Stimulated activated CD4-positive, alpha-beta T cell treated with anti-CD3 and anti-CD28 coated beads, TNF-alpha, amount 100 ng/mL, for 4 hours (primary cell): ENCODE measurements at places on chromosomes 2 and 18.

DNA sequence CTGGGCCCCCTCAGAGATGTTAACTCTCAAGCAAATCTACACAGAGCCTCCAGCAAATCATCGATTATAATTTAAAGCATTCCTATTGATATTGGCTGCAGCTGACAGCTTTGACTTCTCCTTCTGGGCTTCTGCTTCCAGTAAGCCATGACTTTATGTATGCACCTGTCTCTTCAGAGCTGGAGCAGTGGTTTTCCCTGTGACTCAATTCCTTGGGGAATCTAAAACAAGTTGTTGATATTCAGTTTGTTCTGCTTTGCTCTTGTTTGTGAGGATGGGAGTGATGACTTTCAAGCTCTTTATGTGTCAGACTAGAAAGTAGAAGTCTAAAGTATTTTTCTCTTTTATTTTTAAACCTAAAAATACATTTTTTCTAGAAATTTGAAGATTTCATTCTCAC lies 45.1 kb upstream of the TNP1 start:
- DNase-seq: no peak

GRCh38 chr2:34787341-34787740 lies 1188.2 kb upstream of the FAM98A start:
- no peak for DNase-seq

DNA sequence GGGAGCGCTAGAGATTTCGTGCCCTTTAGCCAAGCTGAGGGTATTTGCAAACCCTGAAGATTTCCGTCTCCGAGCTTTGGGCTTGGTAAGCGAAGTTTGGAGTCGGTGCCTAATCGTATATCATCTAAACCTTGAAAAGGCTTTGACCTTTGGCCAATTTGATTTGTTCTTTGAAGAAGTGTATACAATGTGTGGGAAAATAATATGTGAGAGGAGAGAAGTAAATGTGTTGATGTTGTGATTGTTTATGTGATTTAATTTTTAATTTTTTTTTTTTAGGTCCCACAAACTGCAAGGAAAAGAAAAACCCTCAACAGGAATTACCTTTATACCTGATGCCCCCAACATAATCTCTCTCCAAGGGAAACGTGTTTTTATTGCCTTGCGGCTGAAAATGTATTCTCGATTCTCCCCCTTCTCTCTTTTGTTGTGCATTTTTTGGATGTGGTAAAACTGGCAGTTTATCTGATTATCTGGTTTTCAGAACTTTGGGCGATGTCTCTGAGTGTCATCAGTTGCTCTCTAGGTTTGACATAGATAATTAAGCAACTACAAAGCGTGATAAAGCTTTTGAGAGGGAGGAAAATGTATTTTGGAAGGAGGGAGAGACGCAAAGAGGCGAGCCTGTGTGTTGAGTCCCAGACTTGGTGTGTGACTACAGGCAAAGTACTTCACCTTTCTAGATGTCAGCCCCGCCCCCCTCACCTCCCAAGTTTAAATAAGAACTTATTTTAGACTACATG lies 912 bp upstream of the FBXO11 start:
- no peak for DNase-seq

- DNase-seq: no peak
Measured at GRCh38 chr2:88078643-88079172, 11.1 kb downstream of the SMYD1 start.

- no peak for DNase-seq
Measured at GRCh38 chr2:122136056-122136455, 380.6 kb downstream of the TSN start.

GRCh38 chr18:76370686-76371085 lies 124.4 kb downstream of the ZNF516 start:
- no peak for DNase-seq

GRCh38 chr2:207512356-207512755 lies 17.4 kb upstream of the CREB1 start:
- no peak for DNase-seq

- DNase-seq: no peak
Measured at GRCh38 chr2:212424082-212424481, 114.5 kb downstream of the ERBB4 start.

DNA sequence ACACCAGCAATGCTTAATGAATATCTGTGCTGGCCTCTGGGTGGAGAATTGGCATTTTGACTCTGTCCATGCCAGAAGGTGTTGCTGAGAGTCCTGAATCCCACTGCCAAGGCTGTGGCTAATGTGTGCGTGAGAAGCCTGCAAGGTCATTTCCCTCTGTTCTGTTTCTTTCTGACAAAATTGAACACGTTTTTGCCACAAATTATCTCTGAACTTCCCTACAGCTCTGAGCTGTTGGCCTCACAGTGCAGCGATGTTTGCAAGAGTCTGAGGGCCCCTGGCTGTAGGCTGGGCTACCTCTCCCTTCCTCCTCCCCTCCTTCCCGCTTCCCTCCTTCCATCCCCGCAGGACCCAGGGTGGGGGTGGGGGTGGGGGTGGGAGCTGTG lies 154.1 kb upstream of the HS6ST1 start:
- DNase-seq: no peak

GRCh38 chr2:197576631-197577030 lies 60.8 kb downstream of the MOB4 start:
- DNase-seq: no peak

- DNase-seq: no peak
Measured at GRCh38 chr2:209582281-209582680, 158.4 kb downstream of the MAP2 start.

DNA sequence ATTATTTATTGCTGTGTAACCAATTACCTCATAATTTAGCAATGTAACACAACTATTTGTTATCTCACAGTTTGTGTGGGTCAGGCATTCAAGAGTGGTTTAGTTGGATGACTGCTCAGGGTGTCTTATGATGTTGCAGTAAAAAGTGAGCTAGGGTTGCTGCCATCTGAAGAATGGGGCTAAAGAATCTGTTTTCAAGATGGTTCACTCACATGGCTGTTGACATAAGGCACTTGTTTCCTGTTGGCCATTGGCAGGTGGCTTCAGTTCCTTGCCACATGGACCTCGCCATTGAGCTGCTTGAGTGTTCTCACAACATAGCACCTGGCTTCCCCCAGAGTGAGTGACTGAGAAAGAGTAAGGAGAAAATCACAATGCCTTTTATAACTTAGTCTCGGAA lies 123.2 kb downstream of the TMEM17 start:
- no peak for DNase-seq

DNA sequence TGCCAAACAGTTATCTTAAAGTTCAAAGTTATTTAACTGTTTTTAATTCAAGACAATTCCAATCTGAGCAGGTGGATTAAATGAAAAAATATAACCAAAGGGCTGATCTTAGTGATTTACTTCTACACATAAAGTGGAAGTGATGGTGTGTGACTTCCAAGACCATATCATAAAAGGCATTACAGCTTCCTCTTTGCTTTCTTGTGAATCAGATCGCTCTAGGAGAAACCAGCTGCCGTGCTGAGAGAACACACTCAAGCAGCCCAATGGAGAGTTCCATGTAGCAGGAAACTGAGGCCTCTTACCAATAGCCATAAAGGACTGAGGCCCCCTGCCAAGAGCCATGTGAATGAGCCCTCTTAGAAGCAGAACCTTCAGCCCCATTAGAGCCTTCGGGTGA lies 197.4 kb downstream of the NBAS start:
- DNase-seq: no peak

GRCh38 chr2:237121321-237121720 lies 35.6 kb downstream of the COPS8 start:
- no peak for DNase-seq

DNA sequence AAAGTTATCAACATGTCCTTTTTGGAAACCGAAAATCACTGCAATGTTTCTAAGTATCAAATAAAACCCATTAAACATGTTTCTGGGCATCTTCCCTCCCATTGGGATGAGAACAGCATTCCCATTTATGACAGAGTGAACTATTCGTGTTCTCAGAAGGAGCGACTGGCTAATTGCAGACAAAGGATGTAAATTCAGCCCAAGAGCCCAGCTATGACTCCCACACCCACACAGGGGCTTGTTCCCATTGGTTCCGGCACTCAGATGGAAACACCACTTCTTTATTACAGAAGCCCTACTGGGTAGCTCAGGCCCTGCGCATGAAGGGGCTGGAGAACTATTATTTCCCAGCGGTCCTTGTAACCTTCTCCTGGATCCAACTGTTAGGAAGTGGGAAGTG lies 16.6 kb upstream of the NPAS2 start:
- DNase-seq: no peak

GRCh38 chr2:76159042-76159648 lies 448.4 kb upstream of the GCFC2 start:
- no peak for DNase-seq

DNA sequence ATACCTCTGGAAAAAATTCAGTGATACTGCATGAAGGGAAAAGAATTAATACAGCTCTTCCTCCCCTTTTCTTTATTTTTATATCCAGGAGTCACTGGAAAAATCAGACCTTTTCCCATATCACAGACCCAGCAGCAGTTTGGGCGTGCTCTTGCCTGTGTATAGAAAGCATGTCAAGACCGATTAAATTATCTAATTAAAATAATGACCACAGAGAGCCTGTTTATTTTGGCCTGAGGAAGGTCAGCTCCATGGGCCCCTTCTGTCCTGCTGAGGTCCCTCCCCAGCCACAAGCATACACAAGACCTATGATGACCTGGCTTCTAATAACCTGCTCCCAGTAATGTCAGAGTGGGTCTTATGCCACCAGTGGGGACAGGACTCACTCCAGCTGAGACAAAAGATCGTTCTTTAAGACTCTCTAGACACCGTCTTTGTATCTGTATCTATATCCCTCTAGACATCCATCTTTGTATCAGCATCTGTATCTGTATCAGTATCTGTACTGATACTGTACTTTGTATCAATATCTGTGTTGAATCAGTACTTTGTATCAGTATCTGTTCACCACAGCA lies 147.8 kb downstream of the VAPA start:
- DNase-seq: no peak

- DNase-seq: no peak
Measured at GRCh38 chr2:134677856-134678756, 40.7 kb downstream of the TMEM163 start.

DNA sequence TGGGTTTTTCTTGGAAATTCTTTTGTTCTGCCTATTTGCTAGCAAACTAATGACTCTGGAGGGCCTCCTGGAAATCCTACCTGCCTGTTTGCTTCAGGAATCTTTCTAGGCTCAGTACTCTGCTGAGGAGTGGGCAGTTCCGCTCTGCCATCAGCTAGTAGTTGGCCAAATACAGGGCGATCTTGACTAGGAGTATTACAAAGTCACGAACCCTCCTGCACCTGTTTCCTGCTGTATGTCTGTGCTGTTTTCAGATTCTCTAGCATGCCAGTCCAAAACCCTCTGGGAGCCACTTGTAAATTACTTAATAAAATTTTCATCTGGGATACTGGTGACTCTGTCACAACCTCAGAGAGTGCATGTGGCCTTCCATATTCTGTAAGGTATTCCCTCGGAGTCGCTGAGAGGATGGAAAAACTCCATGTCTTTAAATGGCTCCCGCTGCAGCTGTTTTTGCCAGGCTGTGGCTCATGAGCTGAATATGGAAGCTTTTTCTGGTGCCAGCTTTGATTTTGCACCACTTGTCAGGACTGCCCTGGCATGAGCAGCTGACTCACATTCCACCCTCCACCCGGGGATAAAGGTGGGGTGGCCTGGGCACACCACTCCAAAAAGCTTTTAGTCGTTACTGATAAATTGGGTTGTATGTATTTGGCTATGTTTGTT lies 123.0 kb downstream of the RTN4 start:
- no peak for DNase-seq

DNA sequence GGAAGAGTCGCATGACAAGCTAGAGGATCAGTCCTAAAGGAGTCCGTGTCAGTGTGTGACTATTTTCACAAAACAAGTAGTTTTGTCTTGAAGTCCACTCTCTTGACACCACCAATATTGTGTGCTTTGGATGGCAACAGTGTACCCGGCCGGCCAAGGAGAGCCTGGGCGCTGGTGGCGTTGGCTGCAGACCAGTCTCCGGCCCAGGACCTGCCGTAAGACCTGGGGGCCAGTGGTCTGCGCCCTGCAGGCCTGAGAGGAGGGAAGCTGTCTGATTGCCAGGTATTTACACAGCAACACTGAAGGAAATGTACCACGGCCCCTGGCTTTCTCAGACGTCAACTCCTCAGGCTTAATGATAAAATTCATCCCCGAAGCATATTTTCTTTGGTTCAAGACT lies 472.4 kb upstream of the SALL3 start:
- DNase-seq: no peak

- DNase-seq: no peak
Measured at GRCh38 chr2:56009758-56010458, 86.3 kb upstream of the EFEMP1 start.

GRCh38 chr18:9918016-9918680 lies 4.3 kb downstream of the VAPA start:
- DNase-seq: no peak

DNA sequence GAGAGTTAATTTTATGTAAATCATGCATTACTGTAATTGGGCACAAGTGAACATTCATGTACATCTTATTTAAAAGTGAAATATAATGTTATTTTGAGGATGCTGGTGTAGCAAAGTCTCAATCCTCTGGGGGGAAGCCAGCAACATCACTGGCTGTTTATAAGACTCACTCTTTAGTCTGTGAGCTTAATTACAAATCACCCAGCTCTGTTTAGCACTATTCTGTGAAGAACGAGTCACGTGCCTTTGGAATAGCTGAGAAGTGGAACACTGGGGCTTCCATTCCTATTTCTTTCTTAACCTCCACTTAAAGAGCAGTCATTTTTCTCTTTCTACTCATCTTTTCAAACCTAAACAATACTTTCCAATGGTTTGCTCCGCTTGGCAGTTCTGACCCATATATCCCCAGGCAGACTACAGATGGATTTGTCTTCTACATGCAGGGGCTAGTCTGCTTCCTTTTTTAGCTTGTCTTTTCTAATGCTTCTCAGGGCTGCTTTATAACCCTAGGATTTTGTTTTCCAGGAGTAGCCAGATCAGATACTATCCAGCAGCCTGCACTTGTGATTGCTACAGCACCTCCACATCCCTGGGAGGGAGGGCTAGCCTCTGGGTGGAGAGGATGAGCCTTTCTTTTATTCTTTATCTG lies 95.3 kb upstream of the CAVIN2 start:
- DNase-seq: no peak

DNA sequence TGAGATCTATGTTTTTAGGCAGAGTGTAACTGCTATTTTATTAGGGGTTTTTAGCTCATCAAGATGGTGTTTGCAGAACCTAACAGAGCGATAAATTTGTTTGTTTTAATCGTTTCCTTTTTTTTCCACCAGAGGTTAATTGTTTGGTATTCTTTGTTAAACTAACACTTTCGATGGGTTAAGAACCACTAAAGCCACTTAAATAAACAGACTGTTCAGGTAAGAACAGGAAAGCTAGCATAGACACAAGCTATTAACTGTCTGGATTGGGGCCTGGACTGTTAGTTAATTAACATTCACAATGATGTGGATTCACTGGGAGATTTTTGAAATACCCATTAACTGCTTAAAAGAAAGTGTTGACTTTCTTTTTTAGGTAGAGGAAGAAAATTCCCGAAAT lies 209.0 kb upstream of the COPS8 start:
- DNase-seq: no peak

- no peak for DNase-seq
Measured at GRCh38 chr2:224724331-224724730, 8.2 kb upstream of the CCDC195 start.
